ENCODE measurements at places on chromosomes 3 and 15.
A peak's percentile ranks its signal among the peaks of the same experiment; 100 is the strongest.

DNA sequence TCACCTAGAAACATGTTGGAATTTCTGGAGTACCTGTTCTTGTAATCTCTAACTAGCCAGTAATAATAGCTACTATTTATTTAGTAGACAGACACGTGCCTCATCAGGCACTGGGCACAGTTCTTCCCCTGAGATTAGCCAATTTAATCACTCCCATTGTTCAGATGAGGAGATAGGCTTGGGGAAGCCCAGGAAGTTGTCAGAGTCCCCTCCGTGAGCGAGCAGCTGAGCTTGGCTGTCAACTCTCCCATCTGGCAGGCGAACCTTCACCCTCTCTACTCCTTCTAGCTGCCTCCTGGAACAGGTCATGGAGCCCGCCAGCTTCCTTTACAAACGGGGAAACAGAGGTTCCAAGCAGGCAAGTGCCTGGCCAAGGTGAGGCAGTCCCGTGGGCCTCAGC is 31.1 kb upstream of the FGD5 start:
- no peak for DNase-seq

DNA sequence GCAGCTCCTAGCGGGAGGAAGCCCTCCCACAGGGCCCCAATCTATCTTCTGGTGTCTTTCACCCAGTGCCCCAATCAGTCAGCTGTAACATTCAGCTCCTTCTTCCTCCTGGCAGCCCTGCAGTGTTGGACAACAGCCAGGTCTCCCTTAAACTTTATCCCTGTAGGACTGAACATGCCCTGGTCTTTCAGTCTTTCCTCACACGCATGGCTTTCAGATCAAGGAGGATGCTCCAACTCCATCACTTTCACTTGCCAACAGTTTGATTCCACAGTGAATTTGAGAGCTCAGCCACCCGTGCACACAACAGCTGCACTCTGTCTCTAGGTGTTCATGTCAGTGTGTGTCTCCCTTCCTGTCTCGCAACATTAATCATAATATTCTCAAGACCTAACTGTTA is 28.5 kb upstream of the LRRC34 start:
- DNase-seq = no peak

DNA sequence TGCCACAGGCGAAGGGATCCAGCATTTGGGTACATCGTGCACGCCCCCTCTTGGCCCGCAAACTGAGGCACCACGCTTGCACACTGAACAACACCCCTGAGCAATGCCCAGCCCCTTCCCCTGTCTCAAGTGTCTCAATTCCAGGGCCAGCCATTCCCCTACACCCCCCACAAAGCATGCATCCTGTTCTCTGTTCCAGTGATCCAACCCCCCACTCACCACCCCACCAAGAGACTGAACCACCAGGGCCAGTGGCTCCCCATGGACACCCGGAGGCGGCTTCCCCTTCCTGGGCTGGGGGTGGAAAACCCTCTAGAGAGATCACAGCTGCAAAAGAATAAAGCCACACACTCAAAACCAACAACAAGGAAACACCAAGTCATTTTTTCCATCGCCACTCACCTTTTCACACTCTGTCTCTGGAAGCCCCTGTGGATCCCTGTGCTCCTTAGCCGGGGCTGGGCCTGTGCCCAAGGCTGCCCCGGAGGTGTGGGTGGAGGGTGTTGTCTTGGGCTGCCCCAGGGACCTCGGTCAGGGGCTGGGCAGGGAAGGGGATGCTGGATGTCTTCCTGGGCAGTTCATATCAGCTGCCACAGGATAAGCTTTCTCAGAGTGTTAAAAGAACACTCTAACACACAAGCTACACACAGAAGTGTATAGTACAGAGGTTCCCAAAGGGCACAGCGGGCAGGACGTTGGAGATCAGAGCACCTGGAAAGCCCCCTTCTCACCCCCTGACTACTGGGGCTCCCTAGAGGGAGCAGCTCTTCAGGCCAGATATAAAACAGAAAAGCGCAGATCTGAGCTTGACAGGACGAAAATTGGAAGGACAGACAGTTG is 92.5 kb downstream of the CHSY1 start:
- no peak for DNase-seq

- DNase-seq = no peak
Observed at GRCh38 chr15:59918994-59919951, 84.8 kb upstream of the FOXB1 start.

- DNase-seq = no peak
Observed at GRCh38 chr3:20225769-20226168, 39.8 kb upstream of the SGO1 start.

DNA sequence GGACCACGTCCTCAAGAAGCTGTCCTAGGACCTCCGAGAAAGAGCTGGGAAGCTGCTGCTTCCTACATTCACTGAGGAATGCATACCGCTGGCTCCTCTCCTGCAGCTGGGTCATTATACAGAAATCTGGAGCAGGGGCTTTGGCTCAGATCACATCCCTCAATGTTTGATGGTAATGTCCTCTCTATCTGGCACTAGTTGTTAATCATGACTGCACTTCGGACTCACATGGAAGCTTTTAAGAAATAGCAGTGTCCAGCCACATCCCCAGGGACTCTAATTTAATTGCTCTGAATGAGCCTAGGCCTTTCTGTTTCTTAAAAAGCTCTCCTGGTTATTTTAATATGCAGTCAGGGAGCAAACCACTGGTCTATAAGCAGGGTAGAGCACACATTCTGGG is 25.7 kb upstream of the MYRIP start:
- no peak for DNase-seq

GRCh38 chr15:60544581-60545264 is 65.8 kb upstream of the ICE2 start:
- DNase-seq = no peak

- DNase-seq = no peak
Observed at GRCh38 chr3:154552338-154552737, 122.3 kb upstream of the GPR149 start.

GRCh38 chr3:187741403-187742350 is 3.6 kb downstream of the BCL6 start:
- peak; percentile 74 for DNase-seq

GRCh38 chr3:2861920-2862319 is 248.3 kb downstream of the IL5RA start:
- no peak for DNase-seq

DNA sequence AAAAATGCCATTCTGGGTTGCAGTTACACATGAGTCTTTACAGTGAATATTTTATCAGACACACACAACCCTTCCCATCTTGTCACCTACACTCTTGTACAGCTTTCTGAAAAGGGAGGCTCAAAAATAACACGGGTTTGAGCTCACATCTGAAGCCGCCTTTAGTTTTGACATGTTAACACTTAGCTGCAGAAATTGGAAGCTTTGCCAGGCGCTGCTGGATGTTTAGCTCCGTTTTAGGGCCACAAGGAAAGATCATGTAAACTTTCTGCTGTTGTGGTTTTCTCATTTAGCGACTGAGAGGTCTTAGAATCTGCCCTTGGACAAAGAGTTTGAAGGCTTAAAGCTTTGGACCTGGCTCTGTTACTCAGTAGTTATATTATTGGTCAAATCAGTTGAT is 120.1 kb downstream of the OXNAD1 start:
- no peak for DNase-seq

GRCh38 chr3:56761887-56762651 is 39.7 kb downstream of the ARHGEF3 start:
- DNase-seq = no peak

- no peak for DNase-seq
Observed at GRCh38 chr3:56977561-56977889, 82.9 kb upstream of the SPATA12 start.

DNA sequence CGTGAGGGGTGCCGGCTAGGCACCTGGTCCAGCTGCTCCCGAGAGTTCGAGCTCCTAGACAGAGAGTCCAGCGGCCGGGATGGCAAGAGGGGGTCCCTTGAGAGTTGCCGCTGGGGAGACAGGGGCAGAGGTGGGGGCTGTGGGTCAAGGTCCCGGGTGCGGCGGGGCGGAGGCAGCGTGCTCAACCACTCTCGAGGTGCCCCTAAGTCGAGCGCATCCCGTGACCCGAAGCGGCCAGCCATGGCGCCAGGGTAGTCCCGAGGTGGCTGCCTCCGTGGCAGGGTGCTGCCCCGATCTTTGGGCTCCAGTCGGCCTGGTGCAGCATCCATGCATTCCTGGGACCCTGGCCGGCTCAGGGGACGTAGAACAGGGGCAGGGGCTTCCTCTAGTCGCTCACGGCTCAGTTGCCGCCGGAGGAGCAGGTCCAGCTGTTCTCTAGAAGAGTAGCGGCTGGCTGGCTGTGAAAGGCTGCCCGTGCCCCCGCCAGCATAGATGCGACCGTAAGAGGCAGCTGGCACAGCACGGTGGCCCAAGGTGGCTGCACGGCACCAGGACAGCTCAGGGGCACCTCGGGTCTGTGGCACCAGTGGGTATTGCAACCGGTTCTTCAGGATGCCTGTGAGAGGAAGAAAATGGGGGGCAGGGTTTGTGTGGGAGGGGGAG is 4.8 kb upstream of the SLC26A6 start:
- no peak for DNase-seq

DNA sequence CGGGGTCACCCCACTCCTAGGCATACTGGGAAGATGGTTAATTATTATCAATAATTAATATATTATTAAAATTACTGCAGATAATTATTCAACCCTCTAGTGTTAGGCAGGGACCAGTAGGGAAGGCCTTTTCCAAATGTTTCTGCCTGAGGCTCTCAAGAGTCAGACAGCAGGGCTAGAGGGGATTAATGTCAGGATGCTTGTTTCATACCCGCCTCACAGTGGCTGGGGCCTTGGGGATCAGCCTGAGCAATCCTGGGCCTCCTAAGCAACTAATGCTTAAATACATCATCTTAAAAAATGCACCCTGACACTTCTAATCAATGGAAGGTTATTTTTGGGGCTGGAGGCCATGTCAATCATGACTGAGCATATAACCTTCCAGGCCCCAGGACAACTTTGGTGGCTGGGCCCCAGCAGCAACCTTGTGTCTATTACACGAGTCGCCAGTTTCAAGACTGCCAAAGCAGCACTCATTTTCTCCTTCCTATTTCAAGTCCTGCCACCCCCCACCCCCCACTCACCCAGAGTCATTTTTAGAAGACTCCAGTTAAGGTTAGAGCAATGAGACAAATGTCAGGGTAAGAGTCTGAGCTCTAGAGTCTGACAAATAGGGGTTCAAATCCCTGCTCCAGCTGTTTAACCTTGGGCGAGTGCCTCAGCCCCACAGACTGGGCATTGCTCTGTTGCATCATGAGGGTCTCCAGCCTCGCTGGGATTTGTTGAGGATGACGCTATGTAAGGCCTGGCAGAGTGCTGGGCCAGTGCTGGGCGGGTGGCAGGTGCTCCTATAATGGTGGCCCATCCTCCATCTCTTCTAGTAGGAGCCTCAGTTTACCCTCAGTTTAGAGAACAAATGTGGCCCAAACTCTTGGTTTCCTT is 6.1 kb downstream of the AMOTL2 start:
- no peak for DNase-seq

- no peak for DNase-seq
Observed at GRCh38 chr3:65107174-65107573, 419.4 kb upstream of the ADAMTS9 start.

GRCh38 chr3:151777880-151778279 is 36.0 kb upstream of the AADAC start:
- no peak for DNase-seq

GRCh38 chr15:89829616-89830440 is 15.2 kb upstream of the ANPEP start:
- no peak for DNase-seq

DNA sequence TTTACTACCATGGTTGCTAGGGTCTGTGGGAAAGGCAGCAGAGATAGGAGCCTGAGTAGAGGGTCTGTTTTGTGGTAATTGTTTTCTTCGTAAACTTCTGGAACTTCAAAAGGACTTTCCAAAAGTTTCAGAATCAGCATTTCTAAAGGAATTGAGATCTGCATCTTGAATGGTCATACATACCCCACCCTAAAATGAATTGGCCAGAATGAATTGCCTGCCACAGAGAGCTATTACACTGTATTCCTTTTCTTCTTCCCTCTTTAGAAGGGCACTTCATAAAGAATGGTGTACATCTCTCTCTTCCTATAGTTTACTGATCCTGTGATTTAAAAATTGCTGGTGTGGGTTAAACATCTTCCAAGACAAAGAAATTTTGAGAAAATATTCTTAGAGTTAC is 525.7 kb downstream of the NLGN1 start:
- no peak for DNase-seq

GRCh38 chr15:62486041-62486440 is 321.0 kb upstream of the C2CD4B start:
- no peak for DNase-seq

- no peak for DNase-seq
Observed at GRCh38 chr15:39625856-39626255, 45.0 kb downstream of the THBS1 start.

- no peak for DNase-seq
Observed at GRCh38 chr3:90080988-90081387, 973.6 kb downstream of the EPHA3 start.

- no peak for DNase-seq
Observed at GRCh38 chr3:23805210-23805632, 534 bp upstream of the UBE2E1 start.

GRCh38 chr3:194744826-194745225 is 59.1 kb downstream of the FAM43A start:
- no peak for DNase-seq

DNA sequence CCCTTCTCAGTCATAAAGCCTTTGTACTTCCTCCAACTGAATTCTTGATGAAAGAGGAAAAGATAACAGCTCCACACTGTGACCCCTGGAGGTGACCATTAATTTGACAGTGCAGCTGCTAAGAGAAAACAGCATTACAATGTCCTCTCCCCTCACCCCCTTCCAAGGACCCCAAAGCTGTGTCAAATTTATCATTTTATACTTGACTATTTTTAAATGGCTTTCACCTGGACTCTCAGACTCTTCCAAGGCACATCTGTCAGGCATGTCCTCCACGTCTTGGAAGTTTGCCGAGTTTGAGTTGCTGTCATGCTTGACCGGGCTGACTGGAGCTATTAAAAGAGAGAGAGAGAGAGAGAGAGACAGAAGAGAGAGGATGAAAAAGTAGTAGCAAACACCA is 236.5 kb downstream of the WDR72 start:
- peak; percentile 30 for DNase-seq

DNA sequence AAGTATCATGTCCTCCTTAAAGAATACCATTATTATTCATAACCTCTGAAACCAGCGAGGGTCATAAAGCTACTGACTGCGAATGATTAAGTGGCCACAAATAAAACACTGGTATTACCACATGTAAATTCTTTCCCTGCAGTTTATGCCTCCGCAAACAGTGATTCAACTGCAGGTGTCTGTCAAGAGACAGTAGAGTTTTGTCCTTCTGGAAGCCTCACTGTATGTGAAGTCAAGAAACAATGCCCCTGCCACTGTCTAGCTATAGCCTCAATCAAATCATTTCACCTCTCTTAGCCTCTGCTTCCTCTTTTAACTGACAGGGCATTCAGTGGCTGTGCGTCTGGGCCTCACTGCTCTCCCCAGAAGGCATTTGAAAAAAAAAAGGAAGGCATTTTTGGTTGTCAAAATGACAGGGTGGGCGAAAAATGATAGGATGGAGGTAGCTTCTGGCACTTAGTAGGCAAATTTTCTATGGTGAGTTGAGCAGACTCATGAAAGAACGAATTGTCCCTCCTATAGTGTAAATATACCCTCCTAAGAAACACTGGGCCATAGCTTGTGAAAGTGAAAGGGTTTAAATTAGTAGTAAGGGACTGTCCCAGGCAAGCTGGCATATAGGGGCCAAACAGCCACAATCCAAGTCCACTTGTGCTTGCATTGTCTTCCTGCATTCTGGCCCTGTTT is 66.7 kb downstream of the FILIP1L start:
- no peak for DNase-seq

GRCh38 chr15:59689626-59690236 is 611 bp upstream of the BNIP2 start:
- DNase-seq = peak; percentile 62

GRCh38 chr3:117814975-117815374 is 1105.4 kb downstream of the TUSC7 start:
- no peak for DNase-seq
